Pulmonary artery endothelial cell (primary cell): ENCODE measurements at places on chromosomes 6 and 20. TPM values are rescaled to one million over a fixed set of nuclear protein-coding genes. Genes with fewer than 3 reads are reported as not detected.

The MLIP gene
- total RNA-seq = 10.8 and 21.7 TPM in 2 replicates

The ATAT1 gene
- total RNA-seq = 2.6 and 2.8 TPM in 2 replicates

The PGC gene
- not detected in 2 replicates for total RNA-seq

The FBXO9 gene
- total RNA-seq = 17.7 and 26.3 TPM in 2 replicates

The COL9A3 gene
- 0.04 and 0.20 TPM in 2 replicates for total RNA-seq

The ZSWIM3 gene
- total RNA-seq = 5.4 and 8.2 TPM in 2 replicates

The FOXC1 gene
- 12.6 and 13.8 TPM in 2 replicates for total RNA-seq

The ERVFRD-1 gene
- total RNA-seq = 0.04 TPM in 1 of 2 replicates, not detected in the other

The DLK2 gene
- 0.13 and 0.25 TPM in 2 replicates for total RNA-seq

The GATA5 gene
- 0.07 TPM in 1 of 2 replicates, not detected in the other for total RNA-seq

The SLC22A1 gene
- total RNA-seq = 0.07 TPM in 1 of 2 replicates, not detected in the other

The TINAG gene
- not detected in 2 replicates for total RNA-seq

The HCRTR2 gene
- total RNA-seq = not detected in 2 replicates

The HLA-DPB1 gene
- total RNA-seq = 0.46 and 10.3 TPM in 2 replicates

The IL17F gene
- not detected in 2 replicates for total RNA-seq

The LINC00237 gene
- not detected in 2 replicates for total RNA-seq

The HTR1B gene
- total RNA-seq = 49.1 and 64.4 TPM in 2 replicates

The EDN3 gene
- total RNA-seq = not detected in 2 replicates

The COL11A2 gene
- total RNA-seq = 0.07 and 0.11 TPM in 2 replicates

The PLA2G7 gene
- not detected in 2 replicates for total RNA-seq

The FERMT1 gene
- total RNA-seq = 1.1 and 2.2 TPM in 2 replicates

The TBXT gene
- not detected in 2 replicates for total RNA-seq

The ACSS1 gene
- 5.9 and 22.0 TPM in 2 replicates for total RNA-seq

The ULBP1 gene
- 0.11 and 0.20 TPM in 2 replicates for total RNA-seq

The ZC3H12D gene
- 0.07 and 0.18 TPM in 2 replicates for total RNA-seq

The IL17A gene
- not detected in 2 replicates for total RNA-seq

The TRAPPC3L gene
- 0.04 and 0.07 TPM in 2 replicates for total RNA-seq

The PMEPA1 gene
- total RNA-seq = 3.7 and 4.7 TPM in 2 replicates

The RAB44 gene
- total RNA-seq = not detected in 2 replicates

The MAK gene
- under 0.01 TPM in 1 of 2 replicates, not detected in the other for total RNA-seq

The PKHD1 gene
- not detected in 2 replicates for total RNA-seq

The ELOVL2 gene
- not detected in 2 replicates for total RNA-seq

The DDAH2 gene
- 84.0 and 89.4 TPM in 2 replicates for total RNA-seq

The RBCK1 gene
- 74.0 and 74.6 TPM in 2 replicates for total RNA-seq

The CCN6 gene
- total RNA-seq = 0.07 TPM in 1 of 2 replicates, not detected in the other

The CLPSL2 gene
- not detected in 2 replicates for total RNA-seq

The MOG gene
- not detected in 2 replicates for total RNA-seq

The CAPN11 gene
- 0.67 and 2.7 TPM in 2 replicates for total RNA-seq

The SLC35F1 gene
- not detected in 2 replicates for total RNA-seq

The EYA4 gene
- total RNA-seq = 0.07 TPM in 1 of 2 replicates, not detected in the other

The ASIP gene
- not detected in 2 replicates for total RNA-seq
